ENCODE measurements at places on chromosomes 5 and 9.
A peak's percentile ranks its signal among the peaks of the same experiment; 100 is the strongest.

DNA sequence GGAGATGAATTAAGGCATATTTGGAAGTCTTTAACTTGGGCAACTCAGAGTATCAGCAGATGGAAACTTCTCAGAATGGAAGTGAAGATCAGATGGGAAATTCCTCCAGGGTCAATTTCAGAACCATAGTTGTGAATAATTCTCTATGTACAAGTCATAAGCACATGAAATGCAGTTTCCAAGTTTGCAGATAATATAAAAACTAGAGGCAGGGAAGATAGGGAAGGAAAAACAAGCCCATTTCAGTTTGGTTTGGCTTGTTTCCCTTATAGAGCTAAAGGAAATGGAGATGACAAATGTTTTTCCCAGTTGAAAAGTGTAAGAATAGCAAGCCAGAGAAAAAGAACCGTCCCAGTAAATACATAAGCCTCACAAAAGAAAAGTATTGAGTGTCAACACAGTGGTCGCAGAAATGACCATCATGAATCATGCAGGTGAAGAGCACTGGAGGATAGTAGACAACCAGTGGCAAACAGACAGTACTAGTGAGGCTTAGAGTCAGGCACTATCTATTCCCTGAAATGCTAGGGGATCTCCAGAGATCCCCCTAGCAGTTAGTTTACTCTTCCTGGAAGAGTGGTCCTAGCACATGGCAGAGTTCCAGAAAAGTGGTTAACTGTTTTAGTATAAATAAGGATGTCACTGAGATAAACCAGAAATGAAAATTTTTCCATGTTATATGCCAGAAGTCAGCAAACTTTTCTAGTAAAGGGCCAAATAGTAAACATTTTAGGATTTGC lies 245.9 kb downstream of the SAXO1 start:
- peaks cover 11% of the 10 kb centered on the region for H3K4me1 ChIP-seq
- peak overlapping the region; percentile 63 for H3K27ac ChIP-seq
- no peaks in the 10 kb centered on the region for H3K27me3 ChIP-seq
- no peaks in the 10 kb centered on the region for H3K36me3 ChIP-seq
- no peak for DNase-seq

- DNase-seq: no peak
- no peak overlapping the region for H3K4me3 ChIP-seq
- no peaks in the 10 kb centered on the region for H3K36me3 ChIP-seq
- H3K27me3 ChIP-seq: no peaks in the 10 kb centered on the region
- no peak overlapping the region for H3K27ac ChIP-seq
Measured at GRCh38 chr9:110452227-110452801, 114.7 kb upstream of the TXNDC8 start.

- no peaks in the 10 kb centered on the region for H3K27me3 ChIP-seq
- no peak overlapping the region for H3K27ac ChIP-seq
- no peak overlapping the region for H3K4me3 ChIP-seq
- peaks cover 25% of the 10 kb centered on the region for H3K4me1 ChIP-seq
Measured at GRCh38 chr9:89797937-89798455, 193.2 kb downstream of the GADD45G start.

GRCh38 chr5:111385051-111385450 lies 127.3 kb downstream of the STARD4 start:
- no peak overlapping the region for H3K27ac ChIP-seq
- no peaks in the 10 kb centered on the region for H3K27me3 ChIP-seq
- no peak overlapping the region for H3K4me3 ChIP-seq
- H3K36me3 ChIP-seq: no peaks in the 10 kb centered on the region
- DNase-seq: no peak
- H3K4me1 ChIP-seq: no peaks in the 10 kb centered on the region

DNA sequence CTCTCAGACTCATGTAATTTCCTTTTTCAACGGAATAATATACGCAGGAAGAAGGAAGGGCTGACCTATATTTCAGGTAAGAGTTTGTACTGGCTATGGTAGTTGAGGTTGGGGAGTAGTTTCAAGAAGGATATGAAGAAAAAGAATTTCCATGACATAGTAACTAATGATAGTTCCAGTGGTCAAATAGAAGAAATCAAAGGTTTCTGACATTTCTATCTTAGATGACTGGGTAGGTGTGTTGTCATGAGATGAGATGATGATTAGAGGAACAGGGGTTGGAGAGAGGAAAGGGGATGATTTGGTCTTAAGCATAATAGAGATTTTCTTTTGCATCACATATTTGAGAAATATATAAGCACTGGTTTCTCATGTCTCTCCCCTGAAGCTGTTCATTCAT lies 166.0 kb downstream of the SPATA31D1 start:
- H3K27ac ChIP-seq: no peak overlapping the region
- no peak overlapping the region for H3K4me3 ChIP-seq
- no peaks in the 10 kb centered on the region for H3K4me1 ChIP-seq
- no peaks in the 10 kb centered on the region for H3K27me3 ChIP-seq
- H3K36me3 ChIP-seq: no peaks in the 10 kb centered on the region
- no peak for DNase-seq
